ENCODE measurements at places on chromosomes 7 and 10.

DNA sequence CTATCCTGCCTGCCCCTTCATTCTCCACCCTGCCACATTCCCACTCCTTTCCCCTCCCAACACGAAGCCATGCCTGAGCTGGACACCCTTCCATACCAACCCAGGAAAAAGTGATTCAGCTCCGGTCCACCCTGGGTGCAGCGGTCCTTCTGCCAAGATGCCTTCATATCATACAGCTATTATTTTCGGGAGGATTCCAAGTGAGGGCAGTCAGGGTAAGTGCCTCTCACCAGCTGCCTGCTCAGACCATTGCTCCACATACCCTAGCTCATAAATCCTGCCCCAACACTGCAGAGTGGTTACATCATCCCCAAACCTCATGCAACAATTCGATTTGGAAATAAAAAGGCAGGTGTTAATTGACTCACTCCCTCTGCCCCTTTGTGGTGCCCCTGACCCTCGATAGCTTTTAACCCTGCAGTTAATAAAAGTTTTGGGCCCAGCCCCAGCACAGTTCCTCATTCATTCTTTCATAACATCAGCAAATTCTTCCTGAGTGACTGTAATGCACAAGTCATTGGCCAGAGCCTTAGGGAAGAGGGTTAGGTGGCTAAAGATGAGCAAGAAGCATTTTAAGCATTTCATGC, 42.6 kb downstream of the ZNF503 start:
- no peak for DNase-seq

DNA sequence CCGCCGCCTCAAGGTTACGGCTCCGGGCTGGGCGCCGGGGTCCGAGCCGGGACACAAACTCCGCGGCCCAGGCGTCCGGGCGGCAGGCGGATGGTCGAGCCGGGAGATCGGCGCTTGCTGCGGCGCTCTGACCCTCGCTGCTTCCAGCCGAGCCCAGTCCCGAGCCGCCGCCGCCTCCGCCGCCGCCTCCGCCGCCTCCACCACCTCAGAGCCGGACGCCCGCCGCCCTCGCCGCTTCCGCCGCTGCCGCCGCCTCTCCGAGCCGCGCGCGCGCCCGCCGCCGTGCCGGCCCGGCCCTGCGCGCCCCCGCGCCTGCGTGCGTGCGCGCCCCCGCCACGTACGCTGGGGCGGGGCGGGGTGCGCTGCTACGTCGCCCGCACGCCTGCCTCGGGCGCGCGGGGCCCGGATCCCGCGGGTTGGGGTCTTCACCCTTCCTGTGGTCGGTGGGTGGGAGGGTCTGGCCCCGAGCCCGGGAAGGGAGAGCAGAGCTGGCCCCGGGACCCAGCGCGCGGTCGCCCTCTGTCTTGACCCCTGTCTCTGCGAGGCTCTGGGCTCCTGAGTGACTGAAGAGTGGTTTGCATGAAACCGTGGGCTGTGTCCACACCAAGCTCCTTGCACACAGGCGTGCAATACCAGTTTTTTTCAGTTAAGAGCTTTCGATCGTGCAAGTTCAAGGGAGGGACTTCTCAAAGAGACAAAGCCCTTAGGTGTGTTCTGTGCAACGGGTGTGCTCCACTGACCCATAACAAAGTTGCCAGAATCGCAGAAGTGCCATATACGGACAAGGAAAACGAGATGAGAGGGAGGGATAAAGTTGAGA, at the start of gene SMURF1:
Gene SMURF1, minus strand, starts transcription at position 256 of the 820 bp plus-strand sequence. CDS start 328 bp downstream, outside the sequence.
- DNase-seq, result peak; percentile 32

DNA sequence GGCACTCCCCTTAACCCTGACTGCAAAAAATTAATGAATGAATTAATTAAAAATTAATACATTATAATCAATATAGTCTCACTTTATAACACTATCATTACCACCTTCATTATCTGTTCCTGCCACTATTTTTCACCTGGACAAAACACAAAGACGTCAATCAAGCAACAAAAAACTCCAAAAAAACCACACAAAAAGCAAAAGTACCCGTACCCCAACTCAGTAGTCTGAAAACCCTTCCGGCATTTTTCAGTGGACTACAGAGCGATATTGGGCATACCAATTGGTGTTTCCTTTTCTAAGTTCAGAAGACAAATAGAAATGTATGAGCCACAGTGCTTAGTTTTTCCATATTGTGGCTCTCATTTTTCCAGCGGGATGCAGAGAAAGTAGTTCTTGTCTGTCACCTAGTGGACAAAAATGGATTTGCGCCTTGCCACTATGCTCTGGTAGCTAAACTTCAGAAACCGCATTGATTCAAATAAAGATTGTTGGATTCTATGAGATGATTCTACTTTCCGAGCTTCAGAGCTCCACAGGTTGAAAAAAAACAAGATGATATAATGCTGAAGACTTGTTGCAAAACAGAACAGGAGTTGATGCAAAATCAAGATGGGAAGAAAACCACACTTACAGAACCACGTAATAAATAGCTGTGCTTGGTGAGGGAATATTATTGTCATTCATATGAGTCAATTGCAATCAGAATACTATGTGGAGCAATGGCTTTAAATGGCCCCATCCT, 50.6 kb upstream of the ITGB1 start:
- no peak for DNase-seq

DNA sequence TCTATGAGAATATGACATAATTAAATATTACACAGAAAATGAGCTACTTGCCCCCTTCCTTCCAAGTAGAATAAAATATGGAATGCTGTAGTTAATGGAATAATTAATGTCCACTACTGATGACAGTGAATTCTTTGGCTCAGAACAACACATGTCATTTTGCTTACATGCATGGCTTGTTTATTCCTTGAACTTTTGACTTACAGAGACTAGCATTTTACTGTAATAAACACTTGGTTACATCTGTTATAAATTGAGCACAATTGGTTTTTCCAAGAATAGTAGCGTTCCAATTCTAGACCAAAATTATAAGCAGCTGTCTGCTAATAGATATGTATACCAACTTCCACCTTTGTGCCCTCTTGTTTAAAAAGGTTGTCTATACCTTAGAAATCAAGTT, 286.7 kb downstream of the OTUD1 start:
- DNase-seq, result no peak

- no peak for DNase-seq
Measured at GRCh38 chr7:33904681-33905388, 504 bp upstream of the BMPER start.

- no peak for DNase-seq
Measured at GRCh38 chr7:30027065-30027456, 559 bp upstream of the FKBP14 start.

GRCh38 chr10:86105640-86106039, 261.0 kb downstream of the GRID1 start:
- no peak for DNase-seq

- no peak for DNase-seq
Measured at GRCh38 chr7:120241973-120242372, 31.0 kb upstream of the KCND2 start.

DNA sequence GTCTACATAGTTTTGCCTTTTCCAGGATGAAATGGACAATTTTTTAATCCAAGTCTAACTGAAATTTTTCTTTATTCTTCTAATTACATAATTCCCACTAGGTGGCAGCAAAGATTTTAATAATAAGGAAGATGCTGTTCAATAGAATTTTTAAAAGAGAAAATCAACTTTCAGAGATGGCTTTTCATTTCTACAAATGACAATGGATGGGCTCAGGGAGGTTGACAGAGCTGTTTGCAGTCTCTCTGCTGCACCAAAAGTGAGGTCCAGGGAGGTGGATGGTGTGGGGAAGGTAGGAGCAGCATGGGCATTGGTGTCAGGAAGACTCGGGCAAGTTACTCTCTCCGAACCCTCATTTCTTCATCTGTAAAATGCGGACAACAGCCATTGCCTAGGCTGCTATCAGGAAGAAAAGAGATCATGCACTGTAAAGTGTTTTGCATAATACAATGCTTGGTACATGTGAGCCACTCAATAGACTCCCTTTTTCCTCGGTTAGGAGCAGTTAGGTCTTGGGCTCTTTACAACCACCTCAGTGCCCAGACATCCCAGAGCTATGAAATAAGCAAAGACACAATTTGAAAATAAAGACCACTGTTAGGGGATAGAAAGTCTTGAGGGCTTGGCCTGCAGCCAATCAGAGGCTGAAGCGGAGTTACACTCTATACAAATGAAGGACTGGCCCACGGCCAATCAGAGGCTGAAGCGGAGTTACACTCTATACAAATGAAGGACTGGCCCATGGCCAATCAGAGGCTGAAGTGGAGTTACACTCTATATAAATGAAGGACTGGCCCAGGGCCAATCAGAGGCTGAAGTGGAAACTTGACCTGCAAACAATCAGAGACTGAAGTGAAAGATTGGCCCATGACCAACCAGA, 107.1 kb downstream of the ABLIM1 start:
- DNase-seq, result no peak

- no peak for DNase-seq
Measured at GRCh38 chr10:27344568-27345454, 104.2 kb upstream of the ACBD5 start.

DNA sequence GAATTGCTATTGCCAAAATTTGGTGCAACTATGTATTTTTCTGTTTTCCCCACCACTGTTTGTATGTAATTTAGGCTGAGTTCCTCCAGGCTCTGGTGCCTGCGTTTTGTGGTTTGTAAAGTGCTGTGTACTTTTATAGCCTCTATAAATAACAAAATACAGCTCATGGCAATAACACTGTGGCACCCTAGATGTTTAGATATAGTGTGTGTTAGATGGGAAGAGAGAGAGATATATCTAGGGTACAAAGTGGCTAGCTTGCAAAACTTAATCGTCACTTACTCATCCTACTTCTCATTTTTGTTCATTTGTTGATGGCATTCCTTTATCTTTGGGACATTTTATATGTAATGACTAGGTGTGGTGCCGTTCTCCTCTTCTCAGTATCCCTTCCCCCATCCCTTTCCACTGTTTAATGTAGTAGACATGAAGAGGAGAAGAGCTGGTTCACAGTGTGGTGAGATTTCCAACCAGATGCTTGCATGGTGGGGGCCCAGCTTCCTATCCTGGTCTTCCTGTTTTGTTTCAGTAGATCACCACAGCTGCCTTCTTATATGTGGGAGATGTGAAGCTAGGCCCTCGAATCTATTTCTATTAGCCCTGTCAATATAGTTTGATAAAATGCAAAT, 115.0 kb downstream of the SND1 start:
- DNase-seq, result no peak

DNA sequence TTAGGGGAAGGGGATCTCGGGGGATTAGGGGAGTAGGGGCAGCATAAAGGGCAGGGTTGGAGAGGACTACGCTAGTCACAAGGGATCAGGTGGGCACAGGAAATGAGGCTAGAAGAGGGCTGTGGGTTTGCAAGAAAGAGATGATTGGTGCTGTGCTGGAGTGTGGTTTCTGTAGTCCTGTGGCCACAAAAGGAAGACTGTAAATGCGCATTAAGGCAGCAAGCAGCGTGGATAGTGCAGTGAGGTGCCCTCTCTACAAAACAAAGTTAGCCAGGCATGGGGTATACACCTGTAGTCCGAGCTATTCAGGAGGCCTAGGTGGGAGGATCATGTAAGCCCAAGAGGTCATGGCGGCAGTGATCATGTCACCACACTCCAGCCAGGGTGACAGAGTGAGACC, 212.1 kb downstream of the MLLT10 start:
- DNase-seq, result no peak

DNA sequence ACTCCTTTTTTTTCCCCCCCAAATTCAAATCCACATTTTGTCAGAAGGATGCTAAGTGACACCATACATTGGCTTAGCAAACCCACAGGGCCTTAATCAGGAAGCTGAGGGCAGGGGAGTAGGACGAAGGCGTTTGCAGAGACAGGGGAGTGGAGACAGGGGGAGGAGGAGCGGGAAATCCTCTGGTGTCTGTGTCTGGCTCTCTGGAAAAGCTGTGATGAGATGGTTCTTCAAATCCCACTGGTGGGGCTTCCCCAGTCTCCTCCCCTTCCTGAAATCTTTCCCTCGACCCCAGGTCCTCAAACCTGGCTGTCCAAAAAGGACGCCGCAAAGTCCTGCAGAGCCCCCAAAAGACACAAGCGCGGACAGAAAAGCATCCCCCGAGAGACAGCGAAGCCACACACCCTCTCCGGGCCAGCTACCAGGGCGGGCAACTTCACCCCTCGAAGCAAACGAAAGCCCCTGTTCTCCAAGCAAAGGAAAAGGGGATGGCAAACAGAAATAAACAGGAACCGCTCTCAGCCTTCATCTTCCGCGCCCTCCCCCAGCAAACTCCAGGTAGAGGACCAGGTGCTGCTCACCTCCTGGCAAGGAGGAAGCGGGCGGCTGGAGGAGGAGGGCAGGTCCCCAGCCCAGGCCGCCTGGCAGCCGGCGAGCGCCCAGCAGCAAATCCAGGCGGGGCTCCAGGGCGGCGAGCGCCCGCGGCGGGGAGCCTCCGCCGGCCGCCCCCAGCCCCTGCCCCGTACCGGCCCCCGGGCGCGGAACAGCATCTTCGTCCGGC, 520 bp downstream of the ELAPOR2 start:
- no peak for DNase-seq

- DNase-seq, result no peak
Measured at GRCh38 chr10:117411479-117412399, 36.5 kb upstream of the PDZD8 start.

DNA sequence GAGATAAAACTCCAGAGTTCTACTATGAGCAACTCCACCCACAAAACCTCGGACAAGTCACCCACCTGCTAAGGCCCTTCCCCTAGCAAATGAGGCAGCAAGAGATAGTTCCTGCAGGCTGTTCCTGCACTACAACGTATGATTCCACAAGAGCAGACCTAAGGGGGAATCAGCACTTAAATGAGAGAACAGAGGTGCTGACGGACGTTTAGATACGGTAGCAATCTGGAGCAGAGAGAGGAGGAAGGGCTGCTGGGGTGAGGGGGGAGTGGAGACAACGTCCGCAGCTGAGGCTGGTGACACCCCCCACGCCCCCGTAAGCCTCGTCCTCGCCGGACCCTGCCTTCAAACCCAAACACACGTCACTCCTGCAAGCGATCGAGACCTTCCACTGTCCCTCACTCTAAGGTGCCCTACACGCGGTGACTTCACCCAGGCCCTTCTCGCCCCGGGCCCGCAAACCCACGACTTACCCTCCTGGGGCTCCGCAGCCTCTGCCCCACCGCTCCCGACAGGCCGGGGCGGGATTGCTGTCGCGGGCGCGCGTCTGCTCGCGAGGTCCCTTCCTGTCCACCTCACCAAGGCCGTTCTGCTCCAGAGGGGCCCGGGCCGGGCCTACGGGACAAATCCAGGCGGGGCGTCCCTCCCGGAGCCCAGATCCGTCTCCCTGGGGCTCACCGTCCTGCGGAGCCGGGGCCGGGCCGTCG, 635 bp downstream of the ZNF12 start:
- DNase-seq, result peak; percentile 10
